ENCODE measurements at places on chromosomes 4 and X.

GRCh38 chr4:111997785-111998184 lies 147.5 kb upstream of the FAM241A start:
- DNase-seq: no peak

DNA sequence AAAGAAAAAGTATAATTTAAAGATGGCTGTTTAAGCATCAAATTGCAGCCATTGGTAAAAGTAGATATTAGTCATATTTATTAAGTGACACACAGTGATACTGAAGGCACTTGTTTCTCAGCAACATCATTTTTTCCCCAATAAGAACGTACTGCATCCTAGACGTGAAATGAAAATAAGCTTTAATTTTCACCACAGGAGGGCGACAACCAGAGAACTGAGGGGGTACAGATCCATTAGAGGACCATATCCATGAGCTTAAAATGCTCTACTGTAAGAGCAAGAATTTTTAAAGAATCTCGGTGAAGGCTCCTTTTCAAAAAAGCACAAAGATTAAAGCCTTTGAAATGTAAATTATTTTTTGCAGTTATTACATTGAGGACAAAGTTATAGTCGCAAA lies 33.4 kb downstream of the FRG1 start:
- no peak for DNase-seq

DNA sequence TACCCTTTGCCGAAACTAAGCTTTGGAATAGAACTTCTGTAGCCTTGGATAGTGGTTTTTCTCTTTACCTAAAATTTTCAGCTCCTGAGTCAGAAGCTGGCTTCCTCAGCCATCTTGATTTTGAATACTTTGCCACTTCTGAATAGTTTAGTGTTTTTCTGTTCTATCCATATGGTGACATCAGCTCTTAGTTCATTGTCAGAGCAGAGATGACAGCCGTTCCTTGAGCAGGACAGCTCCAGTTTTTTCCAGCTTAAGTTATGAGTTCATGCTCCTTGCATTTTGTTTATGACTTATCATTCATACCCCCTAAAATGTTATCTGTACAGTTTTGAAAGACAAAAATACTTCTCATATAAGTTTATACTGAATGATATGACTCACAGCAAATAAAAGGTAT lies 47.8 kb downstream of the DTHD1 start:
- DNase-seq: no peak

GRCh38 chr4:69601065-69601464 lies 38.4 kb downstream of the UGT2A2 start:
- no peak for DNase-seq

GRCh38 chr4:107666134-107666533 lies 53.9 kb downstream of the PAPSS1 start:
- no peak for DNase-seq

DNA sequence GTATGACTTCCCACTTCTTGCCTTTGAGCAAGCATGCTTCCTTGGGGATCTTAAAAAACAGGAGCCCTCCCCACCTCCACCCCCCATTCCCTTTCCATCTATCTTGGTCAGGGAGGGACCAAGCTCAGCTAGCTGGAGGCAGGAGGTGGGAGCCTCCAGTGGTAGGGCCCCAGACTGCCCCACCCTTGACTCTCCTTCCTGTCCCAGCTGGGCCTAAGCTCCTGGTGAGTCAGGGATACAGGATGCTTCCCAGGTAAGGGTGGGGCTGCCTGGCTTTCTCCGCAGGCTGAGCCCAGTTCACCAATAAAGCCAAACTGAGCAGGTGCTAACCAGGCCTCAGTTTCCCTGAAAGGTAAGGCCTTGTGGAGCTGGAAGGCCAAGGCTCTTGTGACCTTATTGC lies 15.2 kb downstream of the EFNB1 start:
- no peak for DNase-seq

DNA sequence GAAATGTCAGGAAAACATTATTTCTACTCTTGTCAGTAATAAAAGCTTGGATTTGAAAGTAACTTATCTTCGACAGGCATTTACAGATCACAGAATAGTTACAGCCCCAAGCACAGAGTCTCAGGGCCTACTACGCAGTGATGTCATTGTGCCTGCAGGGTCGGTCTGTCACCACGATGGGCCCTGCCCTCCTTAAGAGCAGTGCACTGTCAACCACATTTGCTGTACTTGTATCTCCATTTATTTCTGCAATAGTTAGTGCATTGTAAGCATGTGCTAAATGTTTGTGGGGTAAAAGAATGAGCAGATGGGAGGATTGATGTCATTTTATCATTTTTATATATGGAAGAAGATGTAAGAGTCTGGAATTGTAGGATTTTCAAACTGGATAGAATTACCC lies 13.6 kb upstream of the CCKAR start:
- DNase-seq: no peak

DNA sequence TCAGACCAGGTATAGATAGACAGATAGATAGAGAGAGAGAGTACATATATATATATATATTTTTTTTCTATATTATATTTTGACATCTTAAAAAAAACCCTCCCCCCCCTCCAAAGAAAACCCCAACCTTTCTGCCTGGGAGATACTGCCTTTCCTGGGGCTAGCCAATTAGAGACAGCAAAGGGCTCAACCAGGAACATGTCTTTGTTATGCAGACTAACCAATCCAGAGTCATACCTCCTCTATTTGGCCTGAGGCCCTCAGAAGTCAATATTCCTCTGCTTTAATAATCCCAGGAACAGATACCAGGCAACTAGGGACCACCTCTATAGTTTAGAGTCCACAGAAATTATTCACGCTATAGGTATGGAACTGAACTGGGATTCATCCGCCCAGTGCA lies 135.6 kb upstream of the MAD2L1 start:
- no peak for DNase-seq

DNA sequence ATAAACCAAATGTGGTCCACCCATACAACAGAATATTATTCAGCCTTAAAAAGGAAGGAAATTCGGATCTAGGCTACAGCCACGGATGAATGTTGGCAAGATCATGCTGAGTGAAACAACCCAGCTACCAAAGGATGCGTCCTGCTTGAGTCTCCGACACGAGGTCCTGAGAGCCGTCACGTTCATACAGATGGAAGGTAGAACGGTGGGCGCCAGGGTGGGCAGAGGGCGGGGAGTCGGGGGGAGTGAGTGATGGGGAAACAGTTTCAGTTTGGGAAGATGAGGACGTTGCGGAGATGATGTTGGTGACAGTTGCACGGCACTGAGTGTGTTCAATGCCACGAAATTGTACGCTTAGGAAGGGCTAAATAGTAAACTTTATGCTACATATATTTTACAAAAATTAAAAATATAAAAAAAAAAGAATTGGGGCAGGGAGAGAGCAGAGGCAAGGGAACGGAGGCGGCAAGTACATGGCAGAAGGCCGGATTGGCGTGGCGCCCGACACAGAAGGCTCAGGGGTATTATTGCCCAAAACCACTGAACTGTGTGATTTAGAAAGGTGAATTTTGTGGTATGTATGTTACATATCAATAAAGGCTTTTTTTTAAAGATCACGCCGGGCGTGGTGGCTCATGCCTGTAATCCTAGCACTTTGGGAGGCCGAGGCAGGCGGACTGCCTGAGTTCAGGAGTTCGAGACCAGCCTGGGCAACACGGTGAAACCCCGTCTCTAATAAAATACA lies 14.8 kb upstream of the MXD4 start:
- no peak for DNase-seq

- DNase-seq: no peak
Observed at GRCh38 chr4:30844861-30845582, 124.9 kb downstream of the PCDH7 start.

DNA sequence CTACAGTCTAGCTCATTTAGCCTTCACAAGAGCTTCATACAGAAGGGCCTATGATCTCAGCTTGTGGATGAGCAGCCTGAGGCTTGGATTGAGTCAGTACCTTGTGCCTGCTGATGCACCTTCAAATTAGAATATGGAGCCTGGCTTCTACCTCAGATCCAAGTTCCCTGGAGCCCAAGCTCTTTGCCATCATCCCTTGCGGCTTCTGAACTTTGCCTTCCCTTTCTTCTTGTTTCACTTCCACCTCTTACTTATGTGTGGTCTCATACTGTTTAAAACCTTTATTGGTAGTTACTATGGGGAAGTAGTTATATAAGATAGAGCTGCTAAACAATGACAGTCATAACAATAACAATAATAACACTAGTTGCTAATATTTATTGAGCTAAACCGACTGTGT lies 84.3 kb upstream of the AFF2 start:
- no peak for DNase-seq

- no peak for DNase-seq
Observed at GRCh38 chrX:1601768-1602085, 10.3 kb downstream of the AKAP17A start.

DNA sequence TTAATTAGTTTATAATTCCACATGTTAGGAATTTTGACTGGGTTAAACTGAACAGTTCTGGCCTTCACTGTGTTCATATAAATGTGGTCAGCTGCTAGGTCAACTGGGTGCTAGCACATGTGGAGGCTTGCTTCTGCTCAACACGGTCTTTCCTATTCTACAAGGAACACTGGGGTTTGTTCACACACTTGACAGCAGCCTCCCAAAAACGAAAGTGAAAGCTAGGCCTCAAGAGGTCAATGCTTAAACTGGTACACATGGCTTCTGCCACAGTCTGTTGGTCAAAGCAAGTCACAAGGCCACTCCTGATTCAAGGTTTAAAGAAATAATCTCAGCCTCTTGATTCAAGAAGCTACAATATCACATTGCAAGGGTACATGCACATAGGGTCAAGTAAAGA lies 126.5 kb downstream of the QDPR start:
- DNase-seq: no peak

DNA sequence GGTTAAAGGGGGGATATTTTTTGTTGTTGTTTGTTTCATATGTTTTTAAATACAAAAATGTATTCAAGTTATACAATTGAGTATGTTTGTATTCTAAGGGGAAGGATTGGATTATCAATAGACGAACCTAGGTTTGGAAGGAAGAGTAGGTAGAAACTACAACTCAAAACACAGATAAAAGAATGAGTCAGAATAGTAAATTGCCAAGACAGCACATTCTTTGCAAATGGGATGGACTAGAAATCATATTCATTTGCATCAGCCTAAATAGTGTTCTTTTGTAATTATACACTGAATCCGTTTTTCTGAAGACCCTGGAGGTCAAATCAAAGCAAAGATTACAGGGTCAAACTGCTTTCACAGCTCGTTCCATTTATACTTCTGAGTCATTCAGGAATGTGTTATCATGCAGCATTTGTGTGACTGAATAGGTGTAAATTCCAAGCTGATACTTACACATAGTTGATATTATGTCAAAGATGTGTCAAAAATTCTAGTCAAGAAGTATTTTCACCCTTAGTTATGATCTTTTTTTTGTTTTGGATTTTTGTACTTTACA lies 273.3 kb upstream of the FAT4 start:
- DNase-seq: no peak

DNA sequence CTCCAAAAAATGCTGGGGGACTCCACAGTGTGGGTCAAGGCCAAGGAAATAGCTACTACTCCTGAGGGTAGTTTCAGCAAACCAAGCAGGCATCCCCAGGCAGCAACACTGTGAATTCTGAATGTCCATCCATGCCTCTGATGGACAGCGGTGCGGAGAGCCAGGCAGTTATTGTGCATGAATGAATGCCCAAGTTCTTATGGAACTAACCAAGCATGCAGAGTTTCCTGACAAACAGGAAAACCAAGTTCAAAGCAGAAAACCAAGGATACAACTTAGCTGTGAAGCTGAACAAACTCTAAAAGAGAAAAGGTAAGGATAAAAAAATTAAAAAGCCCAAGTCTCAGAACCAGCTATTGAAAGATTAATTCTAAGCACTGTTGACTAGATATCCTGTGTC lies 642.6 kb upstream of the HS3ST1 start:
- DNase-seq: no peak

DNA sequence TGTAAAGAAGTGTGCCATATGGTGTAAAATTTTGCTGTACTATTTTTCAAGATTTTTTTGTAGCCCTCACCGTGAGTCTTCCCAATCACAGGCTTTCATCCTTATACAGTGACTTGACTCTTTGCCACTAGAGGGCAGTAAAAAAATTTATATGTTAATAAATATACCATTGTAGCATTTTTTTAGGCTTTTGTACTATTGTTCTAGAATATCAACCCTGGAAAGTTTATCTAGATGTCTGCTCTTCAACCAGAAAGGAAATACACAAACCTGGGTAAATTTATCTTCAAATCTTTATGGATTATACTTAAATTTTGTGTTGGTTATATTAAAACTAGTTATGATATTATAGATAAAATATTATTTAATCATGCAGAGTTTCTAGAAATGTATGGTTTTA lies 235.3 kb downstream of the TENM3 start:
- no peak for DNase-seq

DNA sequence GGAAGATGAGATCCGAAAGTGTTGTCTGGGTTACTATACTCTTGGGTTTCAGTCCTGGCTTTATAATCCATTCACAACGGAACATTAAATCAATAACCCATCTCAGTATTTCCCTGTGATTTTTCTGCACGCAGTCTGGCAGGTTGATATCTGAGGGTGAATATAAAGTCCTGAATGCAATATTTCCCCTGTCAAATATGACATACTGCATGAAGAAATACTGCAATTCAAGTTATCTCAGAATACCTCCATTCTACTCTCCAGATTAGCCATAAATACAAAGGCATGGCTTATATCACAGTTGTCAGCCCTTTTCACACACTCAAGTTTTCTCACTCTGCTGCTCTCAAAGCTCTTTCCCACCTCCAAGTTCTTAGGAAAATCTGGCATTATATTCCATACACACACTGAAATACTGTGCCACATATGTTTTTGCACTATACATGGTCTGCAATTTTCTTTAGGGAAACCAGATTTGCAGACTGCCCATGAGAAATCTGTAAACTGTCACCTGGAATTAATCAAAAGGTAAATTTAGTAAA lies 64.7 kb downstream of the WDFY3 start:
- no peak for DNase-seq

DNA sequence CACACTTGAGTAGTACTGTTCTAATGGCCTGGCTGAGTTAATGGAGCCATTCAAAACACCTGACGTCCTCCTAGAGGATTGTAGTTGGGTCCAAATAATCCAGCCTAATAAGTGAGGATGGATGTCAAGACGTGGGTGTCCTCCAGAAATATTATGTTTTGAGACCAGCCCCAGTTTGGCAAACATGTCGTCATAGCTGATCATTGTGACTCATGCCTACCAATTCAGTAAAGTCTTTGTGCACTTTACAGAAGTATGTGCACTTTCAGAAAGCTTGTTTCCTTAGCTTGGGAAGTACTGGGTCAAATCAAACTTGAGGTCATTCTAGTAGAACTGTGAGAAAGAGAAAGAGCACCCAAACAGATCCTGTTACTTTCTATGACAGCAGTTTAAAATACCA lies 37.6 kb upstream of the GLRA2 start:
- DNase-seq: no peak

DNA sequence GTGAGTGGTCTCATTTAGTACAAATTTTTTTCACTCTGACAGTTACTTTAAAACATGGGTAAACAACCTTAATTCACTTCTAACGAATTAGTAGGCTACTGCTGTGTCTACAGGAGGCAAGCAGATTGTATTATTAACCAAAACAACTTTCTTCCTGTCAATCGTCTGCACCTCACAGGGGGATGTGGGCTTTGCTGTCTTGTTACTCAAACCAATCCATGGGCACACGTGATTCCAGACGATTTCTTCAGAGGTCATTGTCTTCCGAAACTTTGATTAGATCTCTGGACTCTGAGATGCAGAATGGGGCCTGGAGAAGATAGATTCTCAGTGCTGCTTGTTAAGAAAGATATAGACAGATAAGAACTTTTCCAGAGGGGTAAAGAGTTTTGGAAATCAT lies 327.8 kb downstream of the DHX15 start:
- DNase-seq: no peak

GRCh38 chr4:46131498-46132057 lies 7.7 kb upstream of the GABRG1 start:
- no peak for DNase-seq

All from stimulated activated CD4-positive, alpha-beta T cell treated with anti-CD3 and anti-CD28 coated beads, Interleukin-12 subunit alpha, Interleukin-12 subunit beta, amount 100 ng/mL, for 48 hours (primary cell).